ENCODE measurements at places on chromosomes 2 and 18.

- DNase-seq, result no peak
These were observed 7.9 kb downstream of the ARL4C start for GRCh38 chr2:234488913-234489451.

DNA sequence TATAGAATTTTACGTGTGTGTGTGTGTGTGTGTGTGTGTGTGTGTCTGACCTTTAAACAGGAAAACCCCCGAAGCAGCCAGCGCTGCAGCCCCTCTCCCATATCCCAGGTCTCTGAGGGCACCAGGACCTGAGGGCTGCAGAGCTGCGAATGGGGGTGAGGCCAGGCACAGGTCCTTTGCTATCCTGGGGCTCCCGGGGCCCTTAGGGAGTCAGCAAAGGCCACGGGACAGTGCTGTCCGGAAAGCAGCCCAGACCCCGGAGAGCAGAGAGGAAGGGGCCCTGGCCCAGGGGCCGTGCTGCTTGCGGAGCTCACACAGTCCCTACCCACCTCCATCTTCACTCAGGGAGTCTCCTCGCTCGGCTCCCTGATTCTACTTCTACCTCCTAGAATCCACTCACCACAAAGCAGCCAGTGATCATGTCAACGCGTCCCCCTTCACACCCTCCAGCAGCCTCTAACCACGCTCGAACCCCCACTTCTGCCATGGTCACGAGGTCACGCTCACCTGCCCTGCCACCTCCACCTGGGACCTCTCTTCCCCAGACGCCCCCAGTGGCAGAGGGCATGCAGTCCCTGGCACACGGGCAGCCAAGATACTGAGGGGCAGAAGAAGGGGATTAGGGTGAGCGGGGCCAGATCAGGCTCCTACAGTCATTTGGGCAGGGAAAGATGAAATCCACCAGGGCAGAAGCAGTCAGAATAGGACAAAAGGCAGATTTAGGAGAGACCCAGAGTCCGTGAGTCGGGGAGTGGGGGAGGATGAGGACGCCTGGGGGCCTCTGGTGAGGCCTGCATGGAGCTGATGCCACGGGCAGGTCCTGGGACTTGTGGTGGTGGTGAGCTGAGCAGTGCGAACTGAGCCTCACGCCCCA lies 86.7 kb downstream of the USP40 start:
- no peak for DNase-seq

GRCh38 chr2:2912731-2913130 lies 464.9 kb downstream of the EIPR1 start:
- DNase-seq, result no peak

- DNase-seq, result no peak
These were observed 30.0 kb upstream of the NPC1 start for GRCh38 chr18:23616258-23616657.

DNA sequence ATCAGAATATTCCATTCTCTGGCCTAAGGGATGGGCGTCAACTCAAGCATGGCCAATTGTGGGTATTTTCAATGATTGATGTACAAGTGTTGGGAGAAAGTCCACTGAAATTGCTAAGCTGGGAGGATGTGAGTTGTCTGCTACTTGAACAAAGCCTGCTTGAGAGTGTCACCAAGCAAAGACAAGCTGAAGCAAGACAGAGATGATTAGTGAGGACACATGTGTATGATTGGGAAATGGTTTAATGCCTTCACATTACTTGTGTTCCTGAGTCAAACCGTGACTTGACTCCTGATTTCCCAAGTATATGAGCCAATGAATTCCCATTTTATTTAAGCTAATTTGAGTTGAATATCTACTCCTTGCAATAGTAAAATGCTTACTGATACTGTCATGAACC lies 23.7 kb upstream of the NRP2 start:
- no peak for DNase-seq

GRCh38 chr2:235135990-235136561 lies 184.3 kb downstream of the SH3BP4 start:
- peak; percentile 89 for DNase-seq

DNA sequence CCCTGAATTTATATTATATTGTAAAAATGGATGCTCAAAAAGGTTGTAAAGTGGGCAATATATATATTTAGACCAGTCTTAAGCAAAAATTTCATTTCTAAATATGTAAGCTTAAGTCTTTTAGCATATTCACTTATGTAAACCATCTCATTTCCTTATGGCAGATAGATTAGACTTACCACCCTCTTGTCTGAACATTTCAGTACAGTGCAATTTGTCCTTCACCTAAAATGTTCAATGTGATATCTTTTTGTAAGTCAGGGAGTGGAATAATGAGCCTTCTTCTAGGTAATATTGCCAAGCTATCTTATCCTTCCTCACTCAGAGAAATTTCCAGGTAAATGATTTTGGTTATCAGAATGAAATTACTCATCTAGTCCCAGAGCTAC lies 92.3 kb downstream of the KLF7 start:
- no peak for DNase-seq

DNA sequence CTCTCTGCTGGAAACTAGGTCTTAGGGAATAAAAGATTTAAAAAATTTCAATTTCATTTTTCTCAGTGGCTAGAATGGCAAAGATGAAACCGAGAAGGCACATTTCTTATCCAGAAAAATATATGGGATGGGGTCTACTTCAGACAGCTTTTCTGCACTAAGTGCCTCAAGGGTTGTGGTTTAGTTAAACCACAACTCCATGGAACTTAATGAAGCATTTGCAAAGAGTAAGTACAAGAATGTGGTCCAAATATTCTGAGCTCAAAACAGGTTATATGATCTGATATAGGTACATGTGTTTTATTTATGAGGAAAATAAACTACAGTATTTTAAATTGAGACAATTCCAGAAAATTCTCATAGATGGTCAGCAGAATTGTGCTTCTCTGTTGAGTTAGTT lies 101.8 kb upstream of the FZD5 start:
- no peak for DNase-seq

- no peak for DNase-seq
These were observed 69.1 kb upstream of the PID1 start for GRCh38 chr2:229340086-229340760.

DNA sequence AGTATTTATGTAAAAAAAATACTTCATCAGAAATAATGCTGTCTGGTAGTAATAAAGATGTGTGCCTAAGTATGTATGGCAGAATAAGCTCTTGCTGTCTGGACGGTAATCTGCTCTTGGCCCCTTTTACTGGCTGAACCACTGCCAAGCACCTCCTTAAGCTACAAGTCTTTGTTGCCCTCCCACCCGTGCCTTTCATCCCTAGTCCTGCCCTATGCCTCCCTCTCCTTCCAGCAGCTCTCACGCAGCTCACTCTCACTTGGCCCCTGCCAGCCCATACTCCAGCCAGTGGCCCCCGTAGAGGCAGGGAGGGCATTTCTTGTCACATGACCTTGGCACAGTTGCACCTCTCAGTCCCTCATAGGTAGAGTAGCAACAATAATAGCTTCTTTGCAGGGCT lies 54.5 kb upstream of the NPAS2 start:
- DNase-seq, result no peak

GRCh38 chr2:29024882-29025430 lies 43.9 kb downstream of the TOGARAM2 start:
- no peak for DNase-seq

- DNase-seq, result peak; percentile 74
These were observed 22.4 kb upstream of the RMP24 start for GRCh38 chr18:35949903-35950627.

DNA sequence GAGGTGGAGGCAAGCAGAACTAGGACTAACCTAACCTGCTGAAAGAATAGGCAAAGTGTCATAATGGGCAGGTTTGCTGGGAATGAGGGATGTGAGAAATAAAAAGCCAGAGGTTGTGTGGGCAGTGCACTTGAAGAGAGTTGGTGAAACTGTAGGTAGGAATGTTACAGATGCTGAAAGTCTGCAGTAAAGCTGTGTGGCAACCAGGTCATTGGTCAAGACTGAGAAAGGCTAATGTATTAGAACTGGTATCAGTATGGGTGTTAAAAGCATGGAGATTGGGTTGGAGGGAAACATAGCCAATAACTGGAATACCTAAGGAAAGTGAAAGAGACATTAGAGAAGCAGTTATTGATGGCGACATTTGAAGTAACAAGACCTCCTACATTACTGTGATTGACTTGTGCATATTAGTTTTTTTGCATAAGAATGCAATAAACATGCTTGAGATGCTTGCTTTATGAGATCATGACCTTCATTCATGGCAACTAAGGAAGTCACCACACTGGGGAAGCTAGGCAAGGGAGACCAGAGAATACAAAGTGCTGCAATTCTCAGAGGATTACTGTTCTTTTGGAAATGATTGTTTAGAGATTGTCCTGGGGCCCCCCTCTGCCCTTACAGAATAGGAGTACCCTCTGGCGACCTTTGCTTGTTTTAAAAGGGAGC lies 11.8 kb downstream of the GULP1 start:
- DNase-seq, result no peak

- DNase-seq, result no peak
These were observed 37.2 kb downstream of the PRKCE start for GRCh38 chr2:45688479-45689298.

GRCh38 chr2:28356095-28356911 lies 36.4 kb upstream of the FOSL2 start:
- DNase-seq, result no peak

- peak; percentile 14 for DNase-seq
These were observed 128.7 kb upstream of the GLI2 start for GRCh38 chr2:120606931-120607330.

DNA sequence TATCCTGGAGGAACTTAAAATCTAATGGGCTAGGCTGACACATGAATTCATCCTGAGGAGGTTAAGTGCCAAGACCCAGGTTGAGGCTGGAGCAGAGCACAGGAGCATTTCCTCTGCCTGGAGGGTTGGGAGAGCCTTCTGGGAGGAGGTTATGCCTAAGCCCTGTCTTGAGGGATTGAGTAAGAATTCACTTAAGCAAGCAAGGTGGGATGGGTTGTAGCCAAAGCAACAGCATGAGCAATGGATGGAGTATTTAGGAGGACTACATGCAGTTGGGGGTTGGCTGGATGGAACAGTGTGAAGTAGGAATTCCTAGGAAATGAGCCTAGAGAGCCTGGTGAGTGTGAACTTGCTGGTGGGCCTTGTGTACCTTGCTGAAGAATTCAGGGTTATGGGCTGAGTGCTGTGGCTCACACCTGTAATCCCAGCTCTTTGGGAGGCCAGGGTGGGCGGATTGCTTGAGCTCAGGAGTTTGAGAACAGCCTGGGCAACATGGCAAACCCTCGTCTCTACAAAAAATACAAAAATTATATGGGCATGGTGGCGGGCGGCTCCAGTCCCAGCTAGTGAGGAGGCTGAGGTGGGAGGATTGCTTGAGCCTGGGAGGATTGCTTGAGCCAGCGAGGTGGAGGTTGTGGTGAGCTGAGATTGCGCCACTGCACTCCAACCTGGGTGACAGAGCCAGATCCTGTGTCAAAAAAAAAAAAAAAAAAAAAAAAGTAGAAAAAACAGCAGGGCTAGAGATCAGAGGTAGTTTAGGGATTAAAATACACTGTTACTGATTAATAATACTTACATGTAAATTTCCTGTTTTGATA lies 22.2 kb downstream of the TANC1 start:
- no peak for DNase-seq

- DNase-seq, result no peak
These were observed 36.1 kb upstream of the MAPRE3 start for GRCh38 chr2:26934335-26934724.

- no peak for DNase-seq
These were observed 465.7 kb downstream of the FBXO15 start for GRCh38 chr18:73681912-73682311.

GRCh38 chr2:43605851-43606250 lies 10.0 kb upstream of the THADA start:
- no peak for DNase-seq

DNA sequence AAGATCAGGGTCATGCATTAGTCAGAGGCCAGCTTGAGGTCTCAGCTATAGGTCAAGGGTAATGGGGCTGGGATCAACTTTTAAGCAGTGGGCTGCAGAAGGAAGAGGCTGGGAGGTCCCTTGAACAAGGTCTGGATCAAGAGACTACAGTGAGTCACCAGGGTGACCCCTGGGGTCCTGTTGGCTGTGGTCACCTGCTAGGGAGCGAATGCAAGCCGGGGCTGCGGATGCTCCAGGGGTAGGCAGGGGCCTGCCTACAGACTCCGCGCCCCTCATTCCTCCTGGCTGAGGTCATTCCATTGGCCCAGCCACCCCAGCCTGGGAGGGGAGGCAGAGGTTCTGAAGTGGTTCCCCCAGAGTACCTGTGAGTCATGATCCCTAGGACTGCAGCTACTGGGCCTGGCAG lies 110.4 kb downstream of the CYP26B1 start:
- DNase-seq, result no peak

DNA sequence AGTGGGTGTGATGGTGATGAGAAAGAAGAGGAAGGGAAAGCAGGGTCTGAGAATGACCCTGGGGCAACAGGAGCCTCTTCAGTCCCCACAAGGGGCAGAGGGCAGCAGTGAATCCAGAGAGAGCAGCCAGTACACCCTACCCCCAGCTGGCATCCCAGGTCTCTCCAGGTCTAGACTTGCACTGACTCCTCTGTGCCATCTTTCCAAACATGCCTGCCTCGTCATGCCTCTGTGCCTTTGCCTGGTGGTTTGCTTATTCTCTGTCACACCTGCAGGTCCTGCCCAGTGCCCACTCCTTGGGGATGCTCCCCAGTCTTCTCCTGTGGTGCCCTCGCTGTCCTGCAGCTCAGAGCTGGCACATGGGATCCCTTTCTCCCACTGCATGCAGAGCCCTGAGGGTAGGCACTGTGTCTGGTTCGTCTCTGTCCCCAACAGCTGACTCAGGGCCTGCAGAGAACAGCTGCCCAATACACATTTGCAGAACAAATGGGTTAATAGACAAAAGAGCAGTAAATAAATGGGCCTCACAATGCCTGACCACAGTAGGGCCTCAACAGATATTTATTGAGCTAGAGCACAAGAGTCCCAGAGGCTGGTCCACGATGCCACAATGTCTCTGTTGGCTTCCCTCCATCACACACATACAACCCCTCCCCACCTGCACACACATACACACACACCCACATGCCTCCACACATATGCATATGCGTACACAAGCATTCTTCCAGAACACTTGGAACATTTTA lies 89.8 kb downstream of the HS1BP3 start:
- DNase-seq, result no peak

GRCh38 chr2:120441351-120441700 lies 95.4 kb downstream of the INHBB start:
- no peak for DNase-seq

DNA sequence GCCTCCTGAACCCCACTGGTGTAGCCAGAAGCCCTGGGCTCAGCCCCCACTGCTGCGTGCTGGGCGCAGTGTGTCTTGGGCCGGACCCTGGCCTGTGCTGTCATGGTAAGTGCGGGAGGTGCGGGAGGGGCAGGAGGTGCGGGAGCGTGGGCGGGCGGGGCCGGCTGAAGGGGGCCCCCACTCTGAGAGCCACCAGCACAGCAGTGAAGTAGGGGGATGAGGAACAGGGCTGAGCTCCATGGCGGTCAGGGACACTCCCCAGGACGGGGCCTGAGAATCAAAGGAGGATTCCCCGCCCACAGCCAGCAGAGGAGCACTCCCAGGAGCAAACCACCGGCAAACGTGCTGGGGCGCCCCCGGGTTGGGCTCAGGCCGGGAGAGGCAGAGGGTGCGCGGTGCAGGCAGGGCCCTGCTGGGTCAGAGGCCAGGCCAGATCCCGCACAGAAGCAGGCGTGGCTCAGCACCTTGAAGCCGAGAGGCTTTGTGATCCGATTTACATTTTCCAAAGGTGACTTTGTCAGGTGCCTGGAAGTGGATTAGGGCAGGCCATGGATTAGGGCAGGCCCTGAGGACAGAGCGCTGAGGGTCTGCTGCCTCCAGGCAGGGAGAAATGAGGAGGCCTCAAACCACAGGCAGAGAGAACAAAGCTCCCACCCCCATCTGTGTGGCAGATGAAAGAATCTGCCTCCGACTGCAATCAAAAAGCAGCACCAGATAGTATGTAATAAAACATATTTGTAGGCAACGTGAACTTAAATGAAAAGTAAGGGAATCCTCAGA lies 152.0 kb upstream of the RAB6C start:
- DNase-seq, result peak; percentile 65

Data from glutamatergic neuron (in vitro differentiated cells).